ENCODE measurements at places on chromosomes 7 and 10. TPM values are rescaled to one million over a fixed set of nuclear protein-coding genes. Genes with fewer than 3 reads are reported as not detected.

The GHRHR gene
- total RNA-seq, result not detected

The MARVELD1 gene
- 4.7 TPM for total RNA-seq

The ADAP1 gene
- total RNA-seq, result 77.3 TPM

The ACADSB gene
- total RNA-seq, result 24.4 TPM

GRCh38 chr10:83083831-83084230, 1055.5 kb upstream of the GHITM start:
- no peaks in the 10 kb centered on the region for H3K27me3 ChIP-seq
- H3K27ac ChIP-seq, result no peak overlapping the region
- no peaks in the 10 kb centered on the region for H3K36me3 ChIP-seq

GRCh38 chr7:29405891-29406290, 157.7 kb upstream of the PRR15 start:
- DNase-seq, result no peak
- H3K36me3 ChIP-seq, result no peaks in the 10 kb centered on the region
- H3K4me1 ChIP-seq, result no peaks in the 10 kb centered on the region
- no peak overlapping the region for H3K27ac ChIP-seq
- no peak overlapping the region for H3K4me3 ChIP-seq

DNA sequence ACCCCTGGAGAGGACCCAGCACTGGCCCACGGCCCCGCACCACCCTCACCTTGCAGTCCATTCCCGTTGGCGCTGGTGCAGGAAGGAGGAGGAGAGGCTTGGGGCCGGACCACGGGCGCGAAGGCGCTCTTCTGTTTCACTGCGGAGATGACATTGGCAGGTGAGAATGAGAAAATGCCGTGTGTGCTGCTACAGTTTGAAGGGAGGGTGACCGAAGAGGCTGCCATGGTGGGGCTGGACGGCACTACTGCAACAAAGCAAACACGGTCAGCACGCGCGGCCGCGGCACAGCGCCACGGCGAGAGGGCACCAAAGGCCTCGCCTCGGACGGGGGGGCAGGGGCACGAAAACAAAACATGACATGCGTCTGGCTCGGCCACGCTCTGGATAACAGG, 123.9 kb downstream of the EBF3 start:
- no peaks in the 10 kb centered on the region for H3K4me1 ChIP-seq
- DNase-seq, result no peak
- no peak overlapping the region for H3K27ac ChIP-seq
- no peaks in the 10 kb centered on the region for H3K36me3 ChIP-seq

DNA sequence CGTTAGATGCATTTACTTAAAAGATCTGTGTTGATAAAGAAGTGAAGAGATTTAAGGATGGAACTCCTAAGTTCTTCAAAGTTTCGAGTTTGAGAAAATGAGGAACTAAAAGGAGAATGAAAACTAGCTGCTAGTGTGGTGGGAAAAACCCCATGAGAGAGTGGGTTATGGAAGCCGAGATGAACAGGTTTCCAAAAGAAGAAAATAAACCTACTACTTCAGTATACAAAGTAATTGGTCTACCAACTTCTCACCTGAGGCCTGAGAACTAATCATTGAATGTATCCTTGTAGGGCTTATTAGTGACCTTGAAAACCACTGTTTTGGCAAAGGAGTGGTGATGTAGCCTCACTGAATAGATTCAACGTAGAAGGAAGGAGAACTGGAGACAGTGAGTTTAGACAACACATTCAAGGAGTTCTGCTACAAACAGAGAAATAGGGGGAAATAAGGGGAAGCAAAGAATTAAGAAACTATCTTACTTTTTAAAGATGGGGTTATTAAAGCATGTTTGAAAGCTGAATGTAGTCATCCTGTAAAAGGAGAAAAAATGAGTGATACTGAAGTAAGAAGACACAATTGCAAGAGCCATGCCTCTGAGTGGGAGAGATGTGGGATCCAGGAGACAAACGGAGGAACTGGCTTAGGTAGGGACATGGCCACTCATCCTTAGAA, 50.8 kb downstream of the CH25H start:
- H3K36me3 ChIP-seq, result no peaks in the 10 kb centered on the region
- no peak overlapping the region for H3K27ac ChIP-seq
- no peaks in the 10 kb centered on the region for H3K4me1 ChIP-seq
- DNase-seq, result no peak

GRCh38 chr7:157979636-157980340, 607.8 kb downstream of the PTPRN2 start:
- H3K4me3 ChIP-seq, result no peak overlapping the region
- DNase-seq, result no peak
- H3K36me3 ChIP-seq, result no peaks in the 10 kb centered on the region
- no peak overlapping the region for H3K27ac ChIP-seq
- no peaks in the 10 kb centered on the region for H3K4me1 ChIP-seq

- H3K36me3 ChIP-seq, result no peaks in the 10 kb centered on the region
- no peak overlapping the region for H3K4me3 ChIP-seq
- DNase-seq, result no peak
- no peaks in the 10 kb centered on the region for H3K4me1 ChIP-seq
- no peaks in the 10 kb centered on the region for H3K27me3 ChIP-seq
Measured at GRCh38 chr7:31003721-31004120, 40.0 kb downstream of the GHRHR start.

DNA sequence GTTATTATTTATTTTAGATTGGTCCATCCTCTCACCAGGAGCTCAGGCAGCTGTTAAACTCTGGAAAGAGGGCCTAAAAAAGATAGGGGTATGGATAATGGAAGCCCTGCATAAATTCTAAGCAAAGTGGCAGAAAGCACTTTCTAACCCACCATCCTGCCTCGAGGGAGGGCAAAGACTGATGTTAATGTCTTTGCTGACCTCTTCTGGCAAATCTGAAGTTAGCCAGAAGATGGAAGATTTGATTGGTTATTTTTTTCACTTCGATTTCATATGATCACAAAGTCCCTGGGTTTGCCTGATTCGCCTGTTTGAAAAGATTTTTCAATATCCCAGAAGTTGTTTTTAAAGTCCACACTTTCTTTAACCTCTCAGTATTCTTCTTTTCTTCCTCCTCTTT, 24.8 kb downstream of the OR9A2 start:
- no peaks in the 10 kb centered on the region for H3K36me3 ChIP-seq
- DNase-seq, result no peak
- peaks cover 6% of the 10 kb centered on the region for H3K4me1 ChIP-seq

DNA sequence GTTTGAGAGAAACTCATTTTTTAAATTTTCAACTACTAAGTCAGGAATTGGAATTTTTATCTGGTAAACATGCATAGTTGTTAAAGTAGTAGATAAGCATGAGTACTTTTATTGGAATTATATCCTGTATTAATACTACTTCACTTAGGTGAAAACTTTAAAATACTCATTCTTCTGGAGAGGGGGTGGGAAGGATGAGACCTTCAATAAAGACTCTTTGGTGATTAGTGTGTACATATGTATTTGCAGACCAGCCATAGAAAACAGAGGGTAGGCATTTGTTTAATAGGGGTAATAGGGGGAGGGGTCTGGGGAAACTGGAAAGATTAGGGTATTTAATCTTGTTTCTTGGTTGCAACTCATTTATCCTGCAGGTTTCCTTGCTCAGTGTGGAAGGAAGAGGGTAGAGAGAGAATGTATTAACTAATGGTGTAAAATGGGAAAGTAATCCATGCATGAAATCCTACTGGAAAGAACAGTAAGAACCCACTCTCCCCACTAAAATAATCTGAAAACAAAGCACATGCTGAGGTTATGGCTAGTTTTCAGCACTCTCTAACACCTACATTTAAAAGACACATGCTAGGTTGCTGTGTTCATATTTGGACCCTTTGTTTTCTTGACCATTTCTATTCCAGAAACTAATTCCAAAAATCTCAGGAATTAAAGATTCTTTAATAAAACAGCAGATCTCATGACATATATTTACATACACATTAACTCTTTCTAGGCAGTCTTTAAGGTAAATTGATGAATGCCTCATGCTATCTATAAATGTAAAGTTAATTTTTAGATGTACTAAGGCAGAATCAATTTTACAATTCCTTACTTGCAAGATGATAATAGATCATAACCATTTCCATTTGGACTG, 6.2 kb upstream of the IGF2BP3 start:
- peaks cover 63% of the 10 kb centered on the region for H3K27me3 ChIP-seq
- no peaks in the 10 kb centered on the region for H3K36me3 ChIP-seq

- no peaks in the 10 kb centered on the region for H3K27me3 ChIP-seq
- no peak overlapping the region for H3K4me3 ChIP-seq
- no peaks in the 10 kb centered on the region for H3K4me1 ChIP-seq
- no peak overlapping the region for H3K27ac ChIP-seq
Measured at GRCh38 chr10:1581189-1581588, 156.1 kb downstream of the ADARB2 start.

DNA sequence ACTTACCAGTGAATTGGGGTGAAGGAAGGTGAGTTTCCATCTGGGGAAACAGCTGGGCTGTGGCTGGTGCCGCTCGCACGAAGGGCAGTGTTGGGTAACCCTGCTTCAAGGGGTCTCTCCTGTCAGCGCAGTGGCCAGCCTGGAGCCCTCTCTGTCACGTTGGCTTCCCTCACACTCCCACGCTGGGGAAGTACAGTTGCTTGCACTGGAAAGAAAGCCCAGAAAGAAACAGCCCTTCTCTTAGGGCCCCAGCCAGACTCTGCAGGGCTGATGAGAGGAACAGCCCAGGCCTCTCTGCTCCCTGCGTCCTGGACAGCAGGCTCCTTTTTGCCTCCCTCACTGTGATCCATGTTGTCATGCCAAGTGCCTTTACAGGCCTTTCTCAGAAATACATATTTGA, 40.3 kb upstream of the TRIM8 start:
- H3K27ac ChIP-seq, result no peak overlapping the region
- H3K36me3 ChIP-seq, result peaks cover 7% of the 10 kb centered on the region
- H3K27me3 ChIP-seq, result no peaks in the 10 kb centered on the region
- H3K4me1 ChIP-seq, result no peaks in the 10 kb centered on the region

- H3K4me3 ChIP-seq, result no peak overlapping the region
- no peak for DNase-seq
- no peaks in the 10 kb centered on the region for H3K36me3 ChIP-seq
- no peaks in the 10 kb centered on the region for H3K27me3 ChIP-seq
- no peak overlapping the region for H3K27ac ChIP-seq
- no peaks in the 10 kb centered on the region for H3K4me1 ChIP-seq
Measured at GRCh38 chr10:131641231-131641630, 259.6 kb upstream of the PPP2R2D start.
